Left renal pelvis (tissue), 4 donors: ENCODE measurements at places on chromosomes 4 and X. TPM values are rescaled to one million over a fixed set of nuclear protein-coding genes. Genes with fewer than 3 reads are reported as not detected.

The NHSL2 gene
- 9.2 TPM for polyA plus RNA-seq

DNA sequence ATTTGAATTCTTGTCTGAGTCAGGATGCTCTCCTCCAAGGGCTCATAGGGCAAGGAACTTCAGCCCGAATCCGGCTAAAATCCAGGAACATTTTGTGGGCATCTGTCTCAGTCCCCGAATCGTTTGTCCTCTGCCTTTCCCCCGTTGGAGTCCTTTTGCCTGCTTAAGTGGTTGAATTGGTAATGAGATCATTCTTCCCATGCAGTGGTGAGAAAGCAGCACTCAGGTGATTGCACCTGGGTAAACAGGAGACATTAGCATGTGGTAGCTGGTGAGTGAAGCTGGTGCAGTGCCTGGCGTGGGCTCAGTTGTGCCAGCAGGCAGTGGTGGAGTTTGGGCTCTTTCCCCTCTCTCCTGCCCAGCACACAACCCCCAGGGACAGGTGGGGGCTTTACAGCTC, 61.9 kb upstream of the MTM1 start:
- DNase-seq = no peak

- DNase-seq = no peak
These were observed 87.9 kb downstream of the WDFY3 start for GRCh38 chr4:84878546-84878945.

- DNase-seq = no peak
These were observed 34.1 kb downstream of the HTRA3 start for GRCh38 chr4:8303485-8304281.

GRCh38 chrX:113260474-113260873, 419.8 kb upstream of the AMOT start:
- DNase-seq = no peak

GRCh38 chr4:115668396-115668795, 555.0 kb upstream of the NDST4 start:
- DNase-seq = no peak

DNA sequence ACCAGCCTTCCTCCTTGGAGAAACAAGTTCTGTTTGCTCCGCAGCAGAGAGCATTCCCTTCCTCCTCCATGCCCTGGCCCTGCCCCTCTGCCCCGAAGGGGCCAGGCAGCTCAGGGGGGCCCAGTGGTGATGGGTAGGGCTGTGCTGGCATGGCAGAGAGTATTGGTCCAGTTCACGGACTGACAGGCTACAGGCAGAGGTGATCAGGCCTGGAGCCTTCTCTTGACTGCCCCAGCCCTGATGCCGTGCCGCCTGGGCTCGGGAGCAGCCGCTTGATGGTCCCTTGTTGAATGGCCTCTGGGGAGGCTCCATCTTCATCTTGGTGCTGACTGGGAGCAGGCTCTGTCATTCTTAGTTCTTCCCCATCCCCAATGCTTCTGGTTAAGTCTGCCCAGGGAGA, 9.6 kb downstream of the NLGN3 start:
- DNase-seq = no peak

DNA sequence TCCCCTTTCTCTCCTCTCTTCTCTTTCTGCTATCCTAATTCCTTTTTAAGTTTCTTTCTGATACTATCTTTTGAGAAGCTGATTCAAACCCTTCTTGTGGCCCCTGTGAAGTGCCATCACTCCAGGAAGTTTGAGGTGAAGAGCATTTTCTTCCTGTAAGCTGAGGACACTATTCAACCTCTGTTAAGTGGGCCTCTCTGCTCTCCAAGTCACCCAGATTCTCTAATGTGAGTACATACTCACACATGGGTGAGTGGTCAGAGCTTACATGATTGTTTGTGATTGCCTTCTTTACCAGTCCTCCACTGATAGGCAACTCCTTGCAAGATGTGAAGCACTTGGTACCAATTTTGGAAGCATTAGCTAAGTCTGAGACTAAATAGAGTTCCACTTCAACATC, 18.4 kb upstream of the SMIM10L2A start:
- DNase-seq = no peak

GRCh38 chrX:131907488-131908314, 115.4 kb upstream of the STK26 start:
- DNase-seq = no peak

GRCh38 chr4:152981278-152981677, 45.2 kb downstream of the FHDC1 start:
- DNase-seq = no peak

GRCh38 chr4:14293582-14293981, 666.1 kb upstream of the BOD1L1 start:
- no peak for DNase-seq

- DNase-seq = no peak
These were observed 467.1 kb downstream of the NAF1 start for GRCh38 chr4:162699629-162700028.

DNA sequence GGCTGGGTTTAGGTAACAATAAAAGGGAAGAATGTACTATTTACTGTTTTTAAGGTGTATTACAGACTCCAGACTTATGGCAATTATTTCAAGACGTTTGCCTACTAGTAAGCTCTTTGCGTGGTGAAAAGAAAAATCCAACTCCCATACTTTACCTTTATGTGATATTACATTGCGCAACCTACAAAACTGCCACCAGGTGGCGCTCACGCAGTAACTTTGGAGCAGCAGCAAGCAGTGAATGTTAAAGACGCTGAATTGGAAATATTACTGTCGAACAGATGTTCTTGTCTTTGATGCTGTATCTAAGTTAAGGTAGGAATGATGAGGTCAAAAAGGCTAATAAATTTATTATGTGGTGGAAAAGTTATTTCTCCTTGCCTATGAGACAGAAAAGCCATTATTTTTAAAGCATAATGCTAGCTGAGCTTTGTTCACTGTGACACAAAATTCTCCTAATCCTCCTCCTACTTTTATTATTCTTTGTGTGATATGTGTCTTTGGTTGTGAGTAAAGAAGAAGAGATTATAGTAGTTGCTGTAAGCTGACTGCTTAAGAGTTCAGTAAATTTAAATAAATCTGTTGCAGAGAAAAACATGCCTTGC, 1099.8 kb upstream of the TENM3 start:
- DNase-seq = peak; percentile 60

The NKX3-2 gene
- not detected for polyA plus RNA-seq
